ENCODE measurements at places on chromosomes 7 and 10. TPM values are rescaled to one million over a fixed set of nuclear protein-coding genes. Genes with fewer than 3 reads are reported as not detected.

The ZNF138 gene
- 8.6 TPM for total RNA-seq

- peaks cover 78% of the 10 kb centered on the region for H3K4me1 ChIP-seq
- H3K36me3 ChIP-seq: no peaks in the 10 kb centered on the region
- H3K27me3 ChIP-seq: no peaks in the 10 kb centered on the region
- H3K27ac ChIP-seq: peak overlapping the region; percentile 90
Observed at GRCh38 chr10:114541081-114541796, 116.8 kb downstream of the ABLIM1 start.

DNA sequence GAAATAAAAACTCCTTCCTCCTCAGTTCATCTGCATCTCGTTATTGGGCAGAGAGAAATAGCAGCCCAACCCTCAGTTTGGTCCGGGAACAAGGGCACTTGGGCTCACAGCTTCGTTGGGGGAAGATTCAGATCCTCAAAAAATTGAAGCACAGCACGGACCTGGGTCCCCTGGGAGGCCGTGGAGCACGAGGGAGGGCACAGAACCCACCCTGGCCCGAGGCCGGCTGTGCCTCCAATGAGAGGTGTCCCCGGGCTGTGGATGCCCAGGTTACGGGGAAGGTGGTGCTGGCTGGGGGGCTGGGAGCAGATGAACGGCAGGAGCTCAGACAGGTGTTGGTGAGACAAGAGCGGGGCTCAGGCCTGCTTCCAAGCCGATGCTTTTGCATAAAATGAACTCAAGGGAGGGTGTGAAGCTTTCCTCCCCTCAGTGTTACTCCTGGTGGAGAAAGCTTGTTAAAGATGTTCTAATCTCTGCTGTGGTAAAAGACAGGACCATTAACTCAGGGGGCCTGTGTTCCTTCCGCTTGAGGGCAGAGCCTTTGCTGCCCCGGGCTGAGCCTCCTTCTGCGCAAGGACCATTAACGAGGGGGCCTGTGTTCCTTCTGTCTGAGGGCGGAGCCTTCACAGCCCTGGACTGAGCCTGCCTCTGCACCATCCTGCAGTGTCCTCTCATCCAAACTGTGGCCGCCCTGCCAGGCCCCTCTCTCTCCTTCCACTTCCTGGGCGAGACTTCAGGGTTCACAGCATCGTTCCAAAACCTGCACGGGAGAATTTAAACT, 302.2 kb downstream of the ADARB2 start:
- no peaks in the 10 kb centered on the region for H3K36me3 ChIP-seq
- H3K4me3 ChIP-seq: no peak overlapping the region
- H3K27me3 ChIP-seq: no peaks in the 10 kb centered on the region
- DNase-seq: no peak
- H3K27ac ChIP-seq: no peak overlapping the region

The TMEM140 gene
- 2.2 TPM for total RNA-seq

DNA sequence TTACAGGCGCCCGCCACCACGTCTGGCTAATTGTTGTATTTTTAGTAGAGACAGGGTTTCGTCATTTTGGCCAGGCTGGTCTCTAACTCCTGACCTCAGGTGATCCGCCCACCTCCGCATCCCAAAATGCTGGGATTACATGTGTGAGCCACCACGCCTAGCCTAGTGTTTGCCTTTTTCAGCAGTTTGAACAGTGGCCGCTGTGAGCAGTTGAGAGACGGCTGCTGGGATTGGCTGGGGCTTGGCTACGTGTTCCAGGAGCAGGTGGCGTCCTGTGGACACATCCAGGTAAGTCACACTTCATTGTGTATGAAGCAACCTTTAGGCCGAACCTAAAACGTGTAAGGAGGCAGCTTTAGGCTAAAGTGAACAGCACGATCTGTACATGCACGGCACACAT, 231.8 kb upstream of the PITRM1 start:
- H3K36me3 ChIP-seq: no peaks in the 10 kb centered on the region
- H3K27ac ChIP-seq: no peak overlapping the region
- DNase-seq: no peak
- no peak overlapping the region for H3K4me3 ChIP-seq
- peaks cover 2% of the 10 kb centered on the region for H3K4me1 ChIP-seq
- H3K27me3 ChIP-seq: peaks cover 11% of the 10 kb centered on the region

- H3K4me1 ChIP-seq: no peaks in the 10 kb centered on the region
- H3K36me3 ChIP-seq: no peaks in the 10 kb centered on the region
- H3K4me3 ChIP-seq: no peak overlapping the region
- no peak for DNase-seq
Observed at GRCh38 chr10:122051609-122052385, 62.8 kb downstream of the TACC2 start.

- no peak overlapping the region for H3K4me3 ChIP-seq
- peaks cover 4% of the 10 kb centered on the region for H3K36me3 ChIP-seq
- DNase-seq: no peak
- H3K4me1 ChIP-seq: peaks cover 45% of the 10 kb centered on the region
- H3K27me3 ChIP-seq: no peaks in the 10 kb centered on the region
- H3K27ac ChIP-seq: peak overlapping the region; percentile 0
Observed at GRCh38 chr10:62850646-62851045, 34.5 kb upstream of the EGR2 start.

GRCh38 chr7:99128076-99128950, 15.6 kb downstream of the SMURF1 start:
- H3K36me3 ChIP-seq: no peaks in the 10 kb centered on the region
- H3K27me3 ChIP-seq: no peaks in the 10 kb centered on the region
- H3K4me1 ChIP-seq: peaks cover 10% of the 10 kb centered on the region
- H3K27ac ChIP-seq: no peak overlapping the region
- peak; percentile 37 for DNase-seq

- H3K27me3 ChIP-seq: no peaks in the 10 kb centered on the region
- no peak overlapping the region for H3K27ac ChIP-seq
- no peak overlapping the region for H3K4me3 ChIP-seq
Observed at GRCh38 chr10:115503546-115503945, 410.4 kb downstream of the ATRNL1 start.

The SLC13A4 gene
- total RNA-seq: not detected

The RET gene
- 0.12 TPM for total RNA-seq

GRCh38 chr10:75280236-75280635, 44.5 kb upstream of the COMTD1 start:
- peaks cover 28% of the 10 kb centered on the region for H3K27me3 ChIP-seq
- H3K36me3 ChIP-seq: no peaks in the 10 kb centered on the region
- no peak for DNase-seq
- no peak overlapping the region for H3K27ac ChIP-seq

The SPDYE16 gene
- not detected for total RNA-seq

- peaks cover 11% of the 10 kb centered on the region for H3K4me1 ChIP-seq
- no peak overlapping the region for H3K27ac ChIP-seq
- H3K4me3 ChIP-seq: no peak overlapping the region
- DNase-seq: no peak
Observed at GRCh38 chr7:6628045-6628444, 9.1 kb upstream of the ZNF316 start.

DNA sequence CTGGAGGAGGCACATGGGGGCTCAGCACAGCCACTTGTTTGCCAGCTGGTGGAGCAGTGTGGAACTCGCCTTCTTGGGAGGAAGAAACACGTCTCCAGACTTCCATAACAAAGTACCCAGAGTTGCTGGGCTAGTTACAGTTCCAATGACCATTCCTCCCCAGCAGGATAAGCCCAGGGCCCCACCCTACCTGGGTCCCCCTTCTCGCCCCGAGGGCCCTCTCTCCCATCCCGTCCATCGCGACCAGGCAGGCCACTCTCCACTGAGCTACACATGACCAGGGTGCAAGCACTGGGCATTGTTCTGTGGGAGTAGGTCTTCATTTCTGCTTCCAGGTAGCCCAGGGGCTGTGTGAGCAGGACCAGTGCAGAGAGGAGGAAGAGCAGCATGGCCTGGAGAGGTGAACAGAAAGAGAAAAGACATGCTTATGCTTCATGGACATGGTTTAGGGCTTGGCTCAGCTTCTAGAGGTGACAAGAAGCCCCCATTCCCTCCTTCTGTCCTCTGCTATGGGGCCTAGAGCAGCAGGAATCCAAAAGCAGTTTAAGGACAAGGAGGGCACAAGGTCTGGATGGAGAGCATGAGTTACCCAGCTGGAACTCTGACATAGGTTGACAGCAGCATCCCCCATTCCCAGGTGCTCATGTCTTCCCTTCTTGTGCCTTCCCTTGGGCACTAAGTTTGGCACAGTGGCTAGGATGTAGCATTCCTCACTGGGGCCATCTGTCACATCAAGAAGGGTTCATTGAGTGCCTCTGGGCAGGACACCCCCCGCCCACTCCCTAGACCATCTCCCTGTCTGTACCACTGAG, 2.4 kb downstream of the SFTPD start:
- peaks cover 16% of the 10 kb centered on the region for H3K27me3 ChIP-seq
- no peak overlapping the region for H3K4me3 ChIP-seq
- peak; percentile 35 for DNase-seq
- H3K36me3 ChIP-seq: no peaks in the 10 kb centered on the region

The VIPR2 gene
- total RNA-seq: 1.7 TPM

Data from activated CD4-positive, alpha-beta T cell treated with anti-CD3 and anti-CD28 coated beads, Interleukin-2, amount 10 ng/mL, durations not matched to agents 24 days and 14 days (primary cell).